ENCODE measurements at places on chromosomes 7 and 10.

- DNase-seq: no peak
These were observed 36.6 kb upstream of the NEBL start for GRCh38 chr10:20933705-20934104.

DNA sequence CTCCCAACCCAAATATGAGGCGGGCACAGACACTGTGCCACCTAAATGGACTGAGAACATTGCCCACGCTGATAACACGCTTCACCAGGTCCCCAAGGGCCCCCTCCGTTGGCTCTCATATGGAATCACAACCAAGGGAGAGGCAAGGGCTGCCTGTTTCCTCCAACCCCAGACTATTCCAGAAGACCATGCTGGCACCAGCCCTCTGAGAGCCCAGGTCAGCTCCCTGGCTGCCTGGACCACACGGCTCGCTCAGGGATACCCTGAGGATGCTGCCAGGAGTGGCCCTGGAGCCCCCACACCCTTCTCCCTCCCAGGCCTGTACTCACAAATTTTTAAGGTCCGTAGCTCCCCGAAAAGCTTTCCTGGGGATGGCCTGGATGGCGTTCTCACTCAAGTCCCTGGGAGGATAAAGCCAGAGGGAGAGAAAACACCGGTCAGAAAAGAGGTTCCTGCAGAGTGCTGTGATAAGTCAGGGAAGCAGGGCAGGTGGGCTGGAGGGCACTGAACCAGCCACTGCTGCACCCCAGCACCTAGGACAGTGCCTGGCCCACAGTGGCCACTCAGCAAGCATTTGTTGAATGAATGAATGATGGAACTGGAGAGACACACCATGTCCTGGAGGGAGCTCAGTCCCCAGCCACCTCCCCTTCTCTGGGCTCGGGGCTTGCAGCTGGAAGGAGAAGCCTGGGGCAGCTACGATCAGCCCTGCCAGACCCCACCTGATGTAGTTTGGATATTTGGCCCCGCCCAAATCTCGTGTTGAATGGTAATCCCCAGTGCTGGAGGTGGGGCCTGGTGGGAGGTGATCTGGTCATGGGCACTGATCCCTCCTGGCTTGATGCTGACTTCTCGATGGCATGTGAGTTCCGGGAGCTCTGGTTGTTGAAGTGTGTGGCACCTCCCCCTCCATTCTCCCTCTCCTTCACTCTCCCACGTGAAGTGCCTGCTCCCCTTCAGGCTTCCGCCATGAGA is 119.8 kb downstream of the SLIT1 start:
- DNase-seq: no peak

DNA sequence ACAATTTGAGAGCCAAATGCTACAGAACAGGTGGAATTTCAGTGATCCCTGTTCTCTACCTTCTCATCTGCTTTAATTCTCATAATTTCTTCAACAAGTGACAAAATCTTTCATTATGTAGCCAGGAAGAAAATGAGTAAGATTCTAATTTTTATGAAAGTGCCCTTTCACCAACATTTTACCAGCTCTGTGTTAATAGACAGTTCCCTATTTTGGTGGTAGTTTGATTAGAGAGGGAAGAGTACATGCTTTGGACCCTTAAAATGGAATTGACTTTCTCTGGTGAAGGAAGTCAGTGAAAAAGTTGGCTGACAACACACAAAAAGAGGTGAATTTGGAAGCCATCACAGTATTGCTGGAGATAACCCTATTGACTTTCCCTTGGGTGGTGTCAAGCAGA is 61.7 kb downstream of the CACNB2 start:
- no peak for DNase-seq

- peak; percentile 13 for DNase-seq
These were observed 120.3 kb upstream of the PTPRZ1 start for GRCh38 chr7:121752706-121753105.

- DNase-seq: no peak
These were observed 1.3 kb upstream of the WIPF3 start for GRCh38 chr7:29805031-29805430.

- peak; percentile 75 for DNase-seq
These were observed 162.0 kb upstream of the PLXNA4 start for GRCh38 chr7:132738254-132738653.

GRCh38 chr10:110129490-110129889 is 77.9 kb upstream of the MXI1 start:
- DNase-seq: no peak
